Occipital lobe (tissue), 3 donors: ENCODE measurements at places on chromosomes 16 and 17. TPM values are rescaled to one million over a fixed set of nuclear protein-coding genes. Genes with fewer than 3 reads are reported as not detected.

The EFCAB13 gene
- 16.8 TPM for total RNA-seq

The FTSJ3 gene
- 40.4 TPM for total RNA-seq

The CRYBA1 gene
- not detected for total RNA-seq

The FN3K gene
- 11.1 TPM for total RNA-seq

The KCNJ18 gene
- total RNA-seq: not detected

- no peak for DNase-seq
Observed at GRCh38 chr16:57675741-57676551, 7.8 kb downstream of the ADGRG3 start.

DNA sequence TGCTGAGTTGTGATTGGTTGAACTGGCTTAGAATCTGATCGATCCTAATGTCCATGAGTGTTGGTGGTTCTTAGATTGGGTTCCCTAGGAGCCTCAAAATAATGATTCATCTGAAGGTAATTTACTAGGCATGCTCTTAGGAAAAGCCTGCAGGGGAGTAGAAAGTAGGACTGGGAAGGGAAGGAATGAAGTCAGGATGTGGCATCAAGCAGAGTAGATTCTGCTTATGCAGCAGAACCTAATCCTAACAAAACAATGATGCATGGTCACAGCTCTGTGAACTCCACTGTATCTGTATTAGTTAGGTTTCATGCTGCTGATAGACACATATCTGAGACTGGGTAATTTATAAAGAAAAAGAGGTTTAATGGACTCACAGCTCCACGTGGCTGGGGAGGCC, 132.5 kb downstream of the HS3ST2 start:
- DNase-seq: no peak

DNA sequence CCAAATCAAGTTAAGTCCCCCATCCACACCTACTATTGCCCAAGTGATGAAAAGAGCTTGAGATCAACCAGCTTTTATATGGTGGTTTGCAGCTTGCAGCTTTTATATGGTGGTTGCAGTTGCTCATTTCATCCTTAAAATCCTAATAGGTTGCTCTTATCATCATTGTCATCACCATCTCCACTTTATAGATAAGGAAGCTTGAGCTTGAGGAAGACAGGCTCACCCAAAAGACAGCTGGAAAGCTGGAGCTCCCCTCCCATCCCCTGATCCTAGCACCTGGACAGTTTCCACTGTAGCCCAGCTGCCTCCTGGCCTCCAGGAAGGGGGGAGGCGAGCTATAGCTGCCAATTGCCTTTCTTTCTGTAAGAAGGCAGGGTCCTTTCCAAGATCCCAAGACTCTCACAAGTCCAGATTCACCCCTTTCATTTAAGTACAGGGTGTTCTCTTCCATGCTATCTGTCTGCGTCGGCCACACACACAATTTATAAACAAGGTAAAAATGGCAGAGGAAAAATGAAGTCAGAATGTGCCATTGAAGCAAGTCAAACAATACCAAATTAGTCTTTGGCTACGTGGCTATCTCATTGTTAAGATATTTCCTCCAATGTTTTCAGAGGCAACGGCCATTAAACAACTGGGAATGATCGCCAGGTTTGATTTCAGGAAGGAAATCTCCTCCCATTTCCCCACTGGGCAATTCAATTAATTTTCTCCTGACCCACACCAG, 63.3 kb downstream of the PECAM1 start:
- DNase-seq: no peak

GRCh38 chr17:49557312-49558024, 18.2 kb upstream of the NXPH3 start:
- no peak for DNase-seq

GRCh38 chr16:55955845-55956244, 80.7 kb upstream of the CES5A start:
- no peak for DNase-seq

DNA sequence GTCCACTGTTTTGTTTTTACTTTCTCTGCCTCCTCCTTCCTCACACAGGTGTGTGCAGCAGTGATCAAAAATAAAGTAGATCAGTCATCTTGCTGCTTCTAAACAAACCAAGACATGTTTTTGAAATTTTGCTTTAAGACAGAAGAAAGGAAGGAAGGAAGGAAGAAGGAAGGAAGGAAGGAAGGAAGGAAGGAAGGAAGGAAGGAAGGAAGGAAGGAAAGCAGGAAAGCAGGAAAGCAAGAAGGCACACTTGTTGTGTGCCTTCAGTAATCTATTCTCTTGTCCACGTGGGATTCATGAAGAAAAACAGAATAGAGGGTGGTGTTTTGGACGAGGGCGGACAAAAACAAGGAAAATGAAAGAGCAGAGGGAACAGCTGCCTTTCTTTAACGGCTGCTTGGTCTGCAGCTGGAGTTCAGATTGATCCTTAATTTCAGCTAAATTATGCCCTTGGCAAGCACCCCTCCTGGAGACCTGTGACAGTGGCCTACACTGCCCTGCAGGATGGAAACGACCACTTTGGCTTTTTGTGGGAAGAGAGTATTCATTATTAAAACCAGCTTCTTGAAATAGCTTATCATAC, 188.5 kb upstream of the IRX3 start:
- no peak for DNase-seq

GRCh38 chr17:41264599-41264998, 579 bp upstream of the KRTAP9-6 start:
- DNase-seq: no peak

GRCh38 chr17:12040478-12040877, 19.8 kb downstream of the MAP2K4 start:
- no peak for DNase-seq

- no peak for DNase-seq
Observed at GRCh38 chr16:51490866-51491265, 339.8 kb upstream of the SALL1 start.

DNA sequence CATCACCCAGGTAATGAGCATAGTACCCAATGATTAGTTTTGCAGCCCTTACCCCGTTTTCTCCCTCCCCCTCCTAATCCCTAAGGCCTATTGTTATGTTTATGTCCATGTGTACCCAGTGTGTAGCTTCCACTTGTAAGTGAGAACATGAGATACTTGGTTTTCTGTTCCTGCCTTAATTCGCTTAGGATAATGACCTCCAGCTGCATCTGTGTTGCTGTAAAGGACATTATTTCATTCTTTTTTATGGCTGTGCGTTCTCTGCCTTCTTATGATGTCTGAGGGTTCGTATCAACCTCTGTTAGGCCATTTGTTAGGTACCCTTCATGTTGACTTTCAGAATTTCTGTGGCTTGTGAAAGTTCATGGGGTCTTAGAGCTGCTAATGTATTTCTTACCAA, 31.0 kb downstream of the CTCF start:
- no peak for DNase-seq

- no peak for DNase-seq
Observed at GRCh38 chr16:23519282-23519681, 9.0 kb upstream of the GGA2 start.

DNA sequence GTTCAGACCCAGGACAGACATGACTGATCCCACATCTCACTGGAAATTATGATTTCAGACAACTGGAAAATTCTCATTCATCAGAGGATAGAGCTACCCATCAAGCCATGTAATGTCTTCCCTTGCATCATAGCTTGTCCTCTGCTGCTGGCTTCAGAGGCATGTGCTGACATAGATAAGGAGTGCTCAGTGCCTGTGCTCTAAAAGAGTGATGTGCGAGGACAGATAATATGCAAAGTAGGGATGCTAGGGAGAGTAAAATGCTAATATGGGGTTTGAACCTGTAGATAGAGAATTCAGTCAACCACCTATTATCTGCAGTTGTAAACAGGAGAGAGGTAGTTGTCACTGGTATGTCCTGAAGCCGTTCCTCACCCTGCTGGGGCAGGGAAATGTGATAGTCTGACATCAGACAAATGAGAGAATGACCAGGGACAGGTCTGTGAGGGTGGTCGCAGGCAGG, 349.7 kb upstream of the CCL2 start:
- no peak for DNase-seq

- DNase-seq: no peak
Observed at GRCh38 chr17:75845933-75846691, 1.9 kb upstream of the UNC13D start.

- no peak for DNase-seq
Observed at GRCh38 chr17:57548421-57549410, 196.4 kb downstream of the CCDC182 start.

DNA sequence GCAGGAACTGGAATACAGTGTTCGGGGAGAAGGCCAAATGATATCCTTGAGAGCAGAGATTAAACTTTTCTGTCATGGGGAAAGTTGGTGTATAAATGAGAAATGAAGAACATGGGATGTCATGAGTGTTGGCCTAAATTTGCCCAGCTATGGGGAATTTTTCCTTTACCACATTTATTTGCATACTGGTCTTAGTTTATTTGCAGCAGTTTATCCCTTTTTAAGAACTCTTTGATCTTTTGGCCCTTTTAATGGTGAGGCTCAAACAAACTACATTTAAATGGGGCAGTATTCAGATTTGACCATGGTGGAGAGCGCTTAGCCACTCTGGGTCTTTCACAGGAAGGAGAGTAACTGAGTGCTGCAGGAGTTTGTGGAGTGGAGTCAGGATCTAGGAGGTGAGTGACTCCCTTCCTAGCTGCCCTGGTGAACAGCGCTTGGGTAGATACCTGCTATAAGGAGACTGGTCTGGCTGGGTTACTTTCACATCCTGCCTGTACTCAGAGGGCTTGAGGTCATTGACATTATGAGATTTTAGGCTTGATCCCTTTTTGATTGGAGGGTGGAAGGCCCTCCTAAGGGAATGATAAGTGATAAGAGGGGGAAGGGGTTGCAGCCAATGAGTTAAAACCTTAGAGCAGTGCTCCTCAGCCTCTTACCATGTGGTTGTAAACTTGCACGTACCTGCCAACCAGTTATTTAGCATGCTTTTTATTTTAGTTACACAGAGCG, 10.7 kb downstream of the PYCARD start:
- no peak for DNase-seq

GRCh38 chr17:2058586-2059546, 4.0 kb downstream of the HIC1 start:
- DNase-seq: no peak

DNA sequence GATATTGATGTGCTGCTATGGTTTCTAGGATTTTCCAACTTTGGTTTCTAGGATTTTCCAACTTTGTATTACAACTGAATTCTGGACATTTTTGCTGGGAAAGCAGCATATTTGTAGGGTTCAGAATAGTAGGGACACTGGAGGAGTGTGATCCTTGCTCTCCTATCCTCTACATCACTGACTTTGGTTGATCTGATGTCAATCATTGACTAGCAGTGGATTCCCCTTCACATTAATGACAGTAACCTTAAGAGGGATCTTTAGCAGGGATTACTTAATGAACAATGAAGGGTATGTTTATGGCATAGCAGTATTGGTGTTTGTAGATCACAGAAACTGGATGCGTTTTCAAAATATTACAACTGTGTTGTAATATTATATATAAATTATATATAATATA, 67.4 kb downstream of the MAP2K4 start:
- DNase-seq: no peak

DNA sequence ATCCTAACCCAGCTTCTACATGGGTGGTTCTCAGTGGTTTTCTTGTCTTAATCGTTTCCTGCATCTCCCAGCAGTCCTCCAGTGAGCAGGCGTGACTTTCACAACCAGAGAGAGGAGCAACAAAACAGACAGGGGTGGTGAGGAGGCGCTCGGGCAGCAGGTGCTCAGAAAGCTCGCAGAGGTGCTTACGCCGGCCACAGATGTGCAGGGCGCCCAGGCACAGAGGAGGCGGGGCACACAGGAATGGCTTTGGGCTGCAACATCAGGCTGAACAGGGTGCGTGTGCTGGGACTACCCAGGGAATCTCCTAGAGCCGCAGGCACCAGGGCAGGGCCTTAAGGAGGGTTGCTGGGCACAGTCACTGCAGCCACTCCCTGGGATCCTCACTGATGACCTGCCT, 32.6 kb downstream of the KLHDC4 start:
- no peak for DNase-seq

GRCh38 chr17:12301551-12301950, 280.9 kb downstream of the MAP2K4 start:
- DNase-seq: no peak

GRCh38 chr16:1612320-1613111, at the start of gene CRAMP1:
Gene CRAMP1, plus strand, starts transcription at chr16:1612360. Its CDS starts 2,280 bp downstream, at chr16:1614640.
- no peak for DNase-seq
